Activated naive CD4-positive, alpha-beta T cell treated with anti-CD3 and anti-CD28 coated beads, Interleukin-2, amount 10 ng/mL, durations not matched to agents 7 days and 5 days (primary cell): ENCODE measurements at places on chromosomes 5 and 9.

- no peak for DNase-seq
Observed at GRCh38 chr9:4167728-4168127, 132.1 kb downstream of the GLIS3 start.

GRCh38 chr9:12060067-12060466 is 633.1 kb upstream of the TYRP1 start:
- DNase-seq: no peak

- DNase-seq: no peak
Observed at GRCh38 chr5:141001844-141002604, 35.7 kb downstream of the PCDHAC2 start.

- DNase-seq: no peak
Observed at GRCh38 chr5:176371621-176372539, 6.6 kb downstream of the ARL10 start.

DNA sequence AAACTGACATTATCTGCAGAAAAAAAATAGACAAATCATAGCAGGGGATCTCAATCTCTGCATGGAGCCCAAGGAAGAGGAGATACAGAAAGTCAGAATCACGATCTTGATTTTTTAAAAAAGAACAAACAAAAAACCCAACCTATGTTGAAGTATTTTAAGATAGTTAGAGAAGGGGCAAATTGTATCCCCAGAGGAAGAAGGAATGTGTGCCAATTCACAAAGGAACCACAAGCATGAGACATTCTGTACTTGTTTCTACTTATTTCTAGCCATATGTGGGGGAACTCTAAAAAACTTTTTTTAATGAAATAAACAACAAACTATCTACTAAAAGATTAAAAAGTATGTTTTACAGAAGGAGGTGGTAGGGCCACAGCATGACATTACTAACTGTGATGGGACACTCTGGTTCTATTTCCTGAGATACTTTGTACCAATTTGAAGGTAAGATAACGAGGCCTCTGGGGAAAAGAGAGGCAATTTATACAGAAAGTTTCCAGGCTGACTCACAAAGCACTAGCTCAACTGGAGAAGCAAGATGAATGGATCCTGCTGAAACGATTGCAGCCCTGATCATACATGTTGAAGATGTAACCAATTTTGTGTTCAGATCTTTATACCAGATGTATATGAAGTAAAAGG is 22.5 kb downstream of the RANBP3L start:
- no peak for DNase-seq

DNA sequence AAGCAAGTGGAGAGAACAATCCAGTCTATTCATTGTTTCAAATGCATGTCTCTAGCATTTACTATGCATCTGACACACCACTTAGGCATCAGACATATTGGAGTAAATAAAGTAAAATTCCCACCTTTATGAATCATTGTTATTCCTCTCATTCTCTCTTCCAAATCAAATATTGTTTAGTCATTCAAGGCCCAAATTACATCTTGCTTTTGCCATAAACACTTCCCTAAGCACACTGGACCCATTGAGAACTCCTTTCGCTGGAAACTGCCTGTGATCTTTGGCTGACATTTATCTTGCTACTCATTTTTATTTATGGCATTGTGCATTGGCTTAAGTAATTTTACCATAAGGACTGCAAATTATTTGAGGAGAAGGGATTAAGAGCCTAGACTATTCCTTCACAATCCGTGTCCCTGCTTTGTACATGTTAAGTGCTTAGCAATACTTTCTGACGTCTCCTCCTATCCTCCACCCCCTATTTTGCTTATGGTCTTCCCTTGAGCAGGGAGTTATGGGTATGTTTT is 7.4 kb downstream of the C5orf46 start:
- DNase-seq: no peak

DNA sequence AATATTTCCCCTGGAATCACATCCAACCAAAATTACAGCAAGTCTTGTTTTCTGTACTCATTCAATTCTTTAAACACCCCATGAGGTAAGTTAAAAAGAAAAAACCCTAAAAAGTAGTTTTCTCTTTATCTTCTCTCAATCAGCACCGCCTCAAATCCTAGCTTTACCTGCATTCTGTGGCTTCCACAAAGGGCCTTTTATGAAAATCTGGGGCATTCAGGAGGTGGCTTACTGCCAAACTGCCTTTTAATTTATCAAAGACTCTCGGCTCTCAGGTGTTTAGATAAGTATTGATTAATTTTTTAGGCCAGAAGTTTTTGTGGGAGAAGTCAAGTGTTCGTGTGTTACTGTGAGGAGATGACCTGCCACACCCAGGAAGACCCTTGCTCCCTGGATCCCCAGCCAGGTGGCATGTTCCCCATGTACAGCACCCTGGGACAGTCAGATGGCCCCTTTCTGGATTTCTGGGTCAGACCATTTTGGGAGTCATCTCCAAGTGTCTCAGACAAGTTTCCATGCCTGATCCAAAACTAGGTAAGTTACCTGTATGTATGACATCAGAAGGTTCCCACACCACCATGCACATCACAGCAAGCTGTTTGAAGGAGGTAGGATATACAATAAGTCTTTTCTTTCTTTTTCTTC is 6.2 kb upstream of the TMEM171 start:
- no peak for DNase-seq

GRCh38 chr5:89187268-89187667 is 304.3 kb upstream of the MEF2C start:
- DNase-seq: no peak
